ENCODE measurements at places on chromosomes 6 and 20.

DNA sequence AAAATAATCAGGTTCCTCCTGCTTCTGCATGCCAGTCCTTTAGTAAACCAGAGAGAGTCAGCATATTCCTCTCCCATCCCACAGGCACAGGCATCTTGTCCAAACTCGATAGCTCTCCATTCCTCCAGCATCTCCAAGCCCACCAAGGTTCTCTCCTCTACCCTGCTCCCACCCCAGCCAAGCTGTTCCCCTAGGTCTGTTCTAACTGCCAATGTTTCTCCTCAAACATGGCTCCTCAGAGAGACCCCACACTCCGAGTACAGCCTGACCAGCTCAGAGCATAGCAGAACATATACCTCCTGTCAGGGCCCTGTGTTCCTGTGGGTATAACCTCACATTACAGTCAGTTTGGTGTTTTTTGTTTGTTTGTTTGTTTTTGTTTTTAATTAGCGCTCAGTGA lies 177.8 kb downstream of the VEGFA start:
- no peak for DNase-seq

GRCh38 chr20:45429618-45430017 lies 13.7 kb downstream of the PIGT start:
- DNase-seq: no peak

- peak; percentile 45 for DNase-seq
Measured at GRCh38 chr6:36195471-36196112, 952 bp upstream of the BRPF3 start.

- no peak for DNase-seq
Measured at GRCh38 chr6:32397252-32397920, 9.6 kb downstream of the BTNL2 start.

DNA sequence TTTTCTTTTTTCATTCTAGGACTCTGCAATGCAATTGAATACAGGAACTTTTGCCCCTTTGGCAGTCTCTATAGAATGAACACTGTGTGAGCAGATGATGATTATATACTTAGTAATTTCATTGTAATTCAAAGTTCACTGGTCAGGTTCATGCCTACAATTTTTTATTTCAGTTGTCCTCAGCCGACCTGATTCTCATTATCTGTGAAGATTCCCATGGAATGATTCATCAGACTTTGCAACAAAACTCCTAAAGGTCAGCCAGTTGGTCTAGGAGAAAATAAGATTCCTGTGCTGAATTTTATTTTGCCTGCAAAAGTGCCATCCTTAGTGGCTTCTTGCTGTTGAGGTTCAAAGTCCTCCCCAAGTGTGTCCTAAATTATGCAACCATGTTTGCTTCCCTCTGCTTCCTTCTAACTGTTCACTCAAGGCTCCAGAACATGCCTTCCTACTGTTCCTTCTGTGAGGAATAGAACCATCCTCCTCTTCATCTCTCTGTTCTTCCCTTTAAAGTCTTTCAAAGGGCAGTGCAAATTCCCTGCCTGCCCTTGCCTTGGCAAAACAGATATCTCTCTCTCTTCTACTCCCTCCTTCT lies 194.2 kb upstream of the CNR1 start:
- no peak for DNase-seq

GRCh38 chr20:33522256-33522820 lies 32.4 kb downstream of the CBFA2T2 start:
- DNase-seq: no peak
